ENCODE measurements at places on chromosomes 3 and 15. TPM values are rescaled to one million over a fixed set of nuclear protein-coding genes. Genes with fewer than 3 reads are reported as not detected.

Gene DTWD1
- 25.0 TPM for total RNA-seq

Gene DOCK3
- total RNA-seq = 2.1 TPM

GRCh38 chr15:28889346-28889745 is 3.6 kb downstream of the APBA2 start:
- peak overlapping the region; percentile 64 for H3K4me3 ChIP-seq
- H3K36me3 ChIP-seq = peaks cover 8% of the 10 kb centered on the region

- H3K4me1 ChIP-seq = peaks cover 40% of the 10 kb centered on the region
- H3K4me3 ChIP-seq = no peak overlapping the region
- no peaks in the 10 kb centered on the region for H3K27me3 ChIP-seq
- peaks cover 2% of the 10 kb centered on the region for H3K36me3 ChIP-seq
- H3K27ac ChIP-seq = peak overlapping the region; percentile 1
- peak; percentile 50 for DNase-seq
Measured at GRCh38 chr3:172094621-172095557, 55.5 kb downstream of the FNDC3B start.

Gene STRIT1
- not detected for total RNA-seq

- no peak overlapping the region for H3K27ac ChIP-seq
- DNase-seq = no peak
- H3K27me3 ChIP-seq = peaks cover 11% of the 10 kb centered on the region
- no peaks in the 10 kb centered on the region for H3K36me3 ChIP-seq
- H3K4me3 ChIP-seq = no peak overlapping the region
Measured at GRCh38 chr3:135084976-135085375, 289.9 kb downstream of the EPHB1 start.

DNA sequence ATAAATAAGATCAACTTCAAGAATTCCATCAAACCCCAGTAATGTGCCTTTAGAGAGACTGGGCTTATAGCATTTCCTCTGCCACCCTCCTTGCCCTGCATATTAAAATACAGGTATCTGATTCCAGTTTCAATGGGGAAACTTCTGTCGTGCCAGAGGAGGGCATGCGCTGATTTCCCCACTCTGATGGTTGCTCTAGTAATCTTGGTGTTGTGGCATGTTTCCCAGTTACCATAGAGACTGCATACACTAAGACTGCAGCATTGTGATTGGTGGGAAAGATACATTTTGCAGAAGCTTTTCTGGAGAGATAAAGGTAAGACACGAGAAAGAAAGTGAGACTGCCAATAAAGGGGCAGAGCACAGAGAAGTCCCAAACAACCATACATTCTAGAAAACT is 225.6 kb downstream of the TIGIT start:
- no peak overlapping the region for H3K4me3 ChIP-seq
- no peaks in the 10 kb centered on the region for H3K27me3 ChIP-seq
- DNase-seq = no peak
- no peaks in the 10 kb centered on the region for H3K36me3 ChIP-seq
- no peaks in the 10 kb centered on the region for H3K4me1 ChIP-seq

DNA sequence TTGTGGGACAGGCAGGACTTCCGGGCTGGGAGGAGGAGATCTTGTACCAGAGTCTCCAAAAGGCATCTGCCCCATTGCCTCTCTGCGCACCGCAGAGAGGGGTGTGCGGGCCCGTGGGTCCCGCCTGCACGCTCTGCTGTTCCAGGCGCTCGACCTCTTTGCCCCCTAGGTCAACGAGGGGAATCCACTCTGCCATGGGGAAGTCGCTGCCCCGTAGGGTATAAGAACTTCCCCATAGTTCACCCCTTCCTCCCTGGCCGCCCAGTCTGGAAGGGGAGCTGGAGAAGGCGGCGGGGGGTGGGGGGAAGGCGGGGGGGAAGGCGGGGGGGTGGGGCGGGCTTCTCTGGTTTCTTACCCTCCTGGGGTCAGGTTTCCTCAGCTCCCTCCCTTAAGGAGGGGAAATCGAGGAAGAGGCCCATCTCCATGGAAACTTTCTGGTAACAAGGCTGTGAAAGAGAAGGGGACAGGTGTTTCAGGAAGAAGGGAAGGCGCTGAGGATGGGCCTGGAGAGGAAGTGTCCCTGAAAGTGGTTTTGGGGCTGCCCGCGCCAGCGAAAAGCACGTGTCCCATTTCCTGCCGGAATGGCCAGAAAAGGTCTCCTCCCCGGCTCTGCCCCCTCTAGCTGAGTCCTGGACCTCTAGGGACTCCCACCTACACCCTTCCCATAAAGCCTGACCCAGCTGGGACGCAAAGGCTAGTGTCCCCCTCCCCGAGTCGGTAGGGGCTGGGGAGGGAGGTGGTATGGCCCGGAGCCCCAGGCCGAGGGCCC is 27.5 kb downstream of the NR1I2 start:
- H3K27me3 ChIP-seq = no peaks in the 10 kb centered on the region
- H3K4me1 ChIP-seq = peaks cover 6% of the 10 kb centered on the region
- peak; percentile 17 for DNase-seq

Measured in activated naive CD8-positive, alpha-beta T cell treated with anti-CD3 and anti-CD28 coated beads for 36 hours (primary cell).